ENCODE measurements at places on chromosomes 13 and 19.
A peak's percentile ranks its signal among the peaks of the same experiment; 100 is the strongest.

GRCh38 chr13:79776531-79777295, 295.8 kb downstream of the NDFIP2 start:
- DNase-seq: no peak

GRCh38 chr13:73039201-73040108, 19.4 kb upstream of the KLF5 start:
- DNase-seq: no peak

GRCh38 chr13:98467263-98467985, 109.5 kb downstream of the STK24 start:
- no peak for DNase-seq

DNA sequence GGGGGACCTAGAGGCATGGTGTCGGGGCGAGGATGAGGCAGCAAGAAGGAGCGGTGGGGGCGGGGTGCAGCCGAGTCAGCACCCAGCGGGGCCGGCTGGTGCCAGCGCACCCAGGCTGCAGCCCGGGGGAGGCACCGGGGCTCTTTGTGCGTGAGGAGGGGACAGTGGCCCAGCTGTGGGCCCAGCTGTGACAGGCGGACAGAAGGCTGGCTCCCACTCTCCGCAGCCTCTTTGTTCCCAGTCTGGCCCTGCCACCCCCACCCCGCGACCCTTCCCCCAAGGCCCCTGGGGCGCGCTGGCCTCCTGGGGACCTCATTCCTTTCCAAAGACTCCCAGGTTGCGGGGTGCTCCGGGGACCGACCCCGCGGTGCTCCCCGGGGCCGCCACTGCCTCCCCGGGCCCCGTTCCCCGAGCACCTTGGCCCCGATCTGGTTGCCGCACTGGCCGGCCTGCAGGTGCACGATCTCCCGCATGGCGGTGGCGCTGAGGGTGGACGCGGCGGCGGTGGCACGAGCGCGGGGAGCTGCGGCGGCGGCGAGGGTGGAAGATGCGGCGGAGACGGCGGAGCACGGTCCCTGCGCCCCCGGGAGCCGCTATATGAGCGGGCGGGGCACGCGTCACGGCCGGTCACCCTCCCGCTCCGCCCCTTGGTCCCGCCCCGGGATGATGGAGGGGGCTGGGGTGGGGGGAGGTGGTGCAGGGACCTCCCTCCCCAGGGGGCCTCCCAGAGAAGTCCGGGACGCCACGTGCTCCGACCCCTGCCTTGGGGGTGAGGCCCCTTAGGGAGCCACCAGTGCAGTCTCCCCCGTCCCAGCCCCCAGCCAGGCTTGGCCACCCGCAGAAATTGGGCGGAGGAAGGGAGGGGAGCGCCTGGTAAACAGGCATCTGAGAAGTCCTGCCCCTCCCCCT, at the start of gene TUBB4A:
TUBB4A (minus strand) TSS at position 570 of the 909 bp plus-strand sequence; CDS start at position 473, 97 bp downstream.
- peak; percentile 28 for DNase-seq

DNA sequence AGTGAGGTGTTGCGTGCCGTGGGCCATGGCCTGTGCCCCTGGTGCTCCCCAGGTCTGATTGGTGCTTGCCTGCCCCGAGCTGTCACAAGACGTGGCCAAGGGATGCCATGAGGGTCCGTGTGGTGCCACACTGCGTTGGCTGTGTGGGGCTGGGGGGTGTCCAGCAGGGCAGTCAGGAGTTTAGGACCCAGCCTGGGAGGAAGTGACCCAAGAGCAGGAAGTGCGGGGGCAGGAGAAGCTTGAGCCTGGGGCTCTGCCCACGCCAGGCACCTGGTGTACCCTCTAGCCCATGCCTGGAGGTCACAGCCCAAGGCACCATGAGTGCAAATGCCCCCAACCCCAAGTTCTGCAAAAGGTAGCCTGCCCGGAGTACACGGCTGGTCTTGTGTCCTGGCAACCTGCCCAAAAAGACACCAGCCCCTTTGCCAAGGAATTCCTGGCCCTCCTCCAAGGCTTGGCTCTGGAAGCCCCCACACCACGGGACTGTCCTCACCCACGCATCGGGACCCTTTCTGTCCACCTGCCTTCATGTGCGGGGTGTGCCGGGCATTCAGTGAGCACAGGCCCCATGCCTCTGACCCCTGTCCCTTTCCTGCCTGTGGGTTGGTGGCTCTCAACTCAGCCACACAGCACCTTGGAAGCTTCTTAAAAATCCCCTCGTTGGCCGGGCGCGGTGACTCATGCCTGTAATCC, 24.9 kb downstream of the MPND start:
- DNase-seq: peak; percentile 23

DNA sequence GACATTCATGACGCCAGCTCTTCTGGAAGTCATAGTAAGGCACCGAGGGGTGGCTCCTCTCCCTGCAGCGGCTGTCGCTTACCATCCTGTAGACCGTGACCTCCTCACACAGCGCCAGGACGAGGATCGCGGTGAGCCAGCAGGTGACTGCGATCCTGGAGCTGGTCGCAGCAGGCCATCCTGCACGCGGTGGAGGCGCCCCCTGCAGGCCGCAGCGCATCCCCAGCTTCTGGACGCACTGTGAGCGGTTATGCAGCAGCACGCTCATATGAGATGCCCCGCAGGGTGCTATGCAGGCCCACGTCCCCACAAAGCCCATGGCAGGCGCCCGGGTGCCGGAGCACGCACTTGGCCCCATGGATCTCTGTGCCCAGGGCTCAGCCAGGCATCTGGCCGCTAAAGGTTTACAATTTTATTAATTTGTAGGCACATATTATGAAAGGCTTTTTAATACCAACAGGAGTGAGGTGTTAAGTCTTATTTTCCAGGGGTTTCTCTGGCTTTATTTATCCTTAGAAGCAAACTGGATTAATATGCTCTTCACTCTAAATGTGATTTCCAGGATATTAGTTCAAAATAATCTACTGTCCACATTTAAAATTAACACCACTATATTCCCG, 35.6 kb upstream of the PSPC1 start:
- peak; percentile 45 for DNase-seq

DNA sequence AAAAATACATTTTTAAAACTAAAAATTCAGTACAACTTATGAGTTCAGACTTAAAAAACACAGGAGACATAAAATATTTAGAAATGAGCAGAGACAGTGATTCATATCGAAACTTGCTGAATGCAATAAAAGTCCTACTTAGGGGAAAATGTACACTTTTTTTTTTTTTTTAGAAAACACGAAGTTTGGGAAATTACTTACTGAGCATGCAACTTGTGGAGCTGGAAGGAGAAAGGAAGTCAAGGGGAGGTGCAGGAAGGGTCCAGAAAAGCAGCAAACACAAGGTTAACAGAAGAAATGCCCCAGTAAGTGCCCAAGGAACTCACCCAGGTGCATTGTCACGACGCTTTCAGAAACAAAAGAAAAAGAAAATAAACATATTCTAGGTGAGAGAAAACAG, 18.6 kb upstream of the LAIR1 start:
- DNase-seq: no peak

GRCh38 chr19:12944104-12944674, 1.5 kb upstream of the RAD23A start:
- DNase-seq: no peak

GRCh38 chr13:24694907-24695306, 14.7 kb downstream of the ATP12A start:
- no peak for DNase-seq

DNA sequence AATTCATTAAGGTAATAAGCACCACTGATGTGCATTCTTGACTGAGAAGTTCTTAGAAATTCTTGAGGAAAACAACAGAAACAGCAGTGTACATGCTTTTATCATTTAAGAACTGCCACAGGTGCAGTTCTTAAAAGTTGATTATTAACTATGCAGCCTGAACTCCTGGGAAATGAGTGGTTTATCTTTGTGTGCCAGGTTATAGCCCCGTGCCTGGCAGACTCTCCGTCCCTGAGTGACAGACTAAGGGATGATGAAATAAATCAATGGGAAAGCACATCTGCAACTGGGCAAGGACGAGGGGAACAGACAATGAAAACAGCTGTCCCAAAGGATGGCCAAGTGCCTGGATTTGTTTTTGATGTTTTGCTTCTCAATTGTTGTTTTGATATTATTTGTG, 84.4 kb upstream of the SPATA13 start:
- DNase-seq: no peak

DNA sequence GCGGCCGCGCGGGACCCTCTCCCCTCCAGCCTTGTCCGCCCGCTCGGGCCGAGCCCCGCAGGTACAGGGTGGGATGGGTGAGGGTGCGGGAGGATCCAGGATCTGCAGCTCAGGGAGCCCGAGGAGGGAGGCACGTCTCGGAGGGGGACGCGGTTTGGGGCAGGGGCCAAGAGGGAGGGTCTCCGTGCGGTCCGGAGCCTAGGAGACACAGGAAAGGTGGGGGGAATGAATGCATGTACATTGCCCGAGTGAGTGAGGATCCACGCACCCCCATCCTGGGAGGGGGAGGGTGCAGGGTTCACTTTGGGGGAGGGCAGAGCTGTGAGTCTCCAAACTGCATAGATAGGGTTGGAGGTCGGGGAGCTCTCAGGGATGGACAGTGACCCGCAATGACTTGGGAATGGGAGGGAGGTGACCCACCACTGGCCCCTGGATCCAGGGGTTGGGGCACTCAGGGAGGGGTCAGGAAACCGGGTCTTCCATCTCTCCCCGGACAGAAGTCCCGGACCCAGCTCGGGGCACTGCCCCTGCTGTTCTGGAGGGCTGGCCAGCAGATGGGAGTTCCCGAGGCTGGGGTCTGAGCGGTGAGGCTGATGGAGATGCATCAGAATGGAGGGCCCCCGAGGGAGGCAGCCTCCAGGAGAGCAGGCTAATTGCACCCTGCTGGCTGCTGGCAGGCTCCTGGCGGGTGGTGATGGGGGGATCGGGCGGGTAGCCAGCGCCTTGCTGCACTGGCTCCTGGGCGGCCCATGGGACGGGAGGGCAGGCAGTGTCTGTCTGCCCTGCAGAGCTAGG, 547 bp downstream of the KCNN1 start:
- no peak for DNase-seq

GRCh38 chr13:93296584-93296983, 70.0 kb downstream of the GPC6 start:
- DNase-seq: no peak

GRCh38 chr19:5006201-5006600, 37.3 kb downstream of the KDM4B start:
- DNase-seq: no peak

- no peak for DNase-seq
Observed at GRCh38 chr19:47135156-47135555, 4.5 kb downstream of the SAE1 start.

GRCh38 chr19:9040131-9040530, 29.9 kb upstream of the MUC16 start:
- no peak for DNase-seq

DNA sequence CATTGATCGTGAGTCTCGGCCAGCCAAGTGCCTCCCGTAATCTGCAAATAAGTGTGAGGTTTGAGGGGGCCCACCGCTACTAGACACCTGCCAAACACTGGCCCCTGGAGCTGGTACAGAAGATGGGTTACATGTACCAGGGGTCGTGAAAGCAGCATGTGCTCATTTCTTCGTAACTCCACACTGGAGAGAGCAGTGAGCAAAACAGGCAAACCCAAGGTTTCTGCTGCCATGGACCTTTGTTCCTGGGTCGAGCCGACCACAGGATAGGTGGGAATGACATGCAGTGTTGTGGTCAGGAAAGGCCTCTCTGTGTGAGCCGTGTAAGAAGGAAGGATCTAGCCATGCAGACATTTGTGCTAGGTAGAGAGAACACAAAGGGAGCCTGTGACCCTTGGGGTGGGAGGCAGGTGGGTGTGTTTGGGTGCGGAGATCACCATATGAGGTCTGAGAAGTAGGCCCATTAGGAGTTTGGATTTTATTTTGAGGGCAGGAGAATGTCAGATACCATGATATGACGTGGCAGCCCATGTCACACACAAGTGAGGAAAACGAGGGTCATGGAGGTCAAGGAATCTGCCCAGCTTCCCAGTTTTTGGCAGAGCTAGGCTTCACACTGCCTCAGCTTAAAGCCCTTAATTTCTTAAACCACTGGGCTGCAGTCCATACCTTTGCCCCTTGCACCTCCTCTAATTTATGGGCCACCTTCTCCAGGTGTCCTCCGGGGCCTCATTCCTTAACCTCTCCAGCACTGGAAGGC, 919 bp downstream of the GTF3A start:
- DNase-seq: peak; percentile 27

- DNase-seq: no peak
Observed at GRCh38 chr19:56601375-56601774, 6.3 kb downstream of the ZNF71 start.

DNA sequence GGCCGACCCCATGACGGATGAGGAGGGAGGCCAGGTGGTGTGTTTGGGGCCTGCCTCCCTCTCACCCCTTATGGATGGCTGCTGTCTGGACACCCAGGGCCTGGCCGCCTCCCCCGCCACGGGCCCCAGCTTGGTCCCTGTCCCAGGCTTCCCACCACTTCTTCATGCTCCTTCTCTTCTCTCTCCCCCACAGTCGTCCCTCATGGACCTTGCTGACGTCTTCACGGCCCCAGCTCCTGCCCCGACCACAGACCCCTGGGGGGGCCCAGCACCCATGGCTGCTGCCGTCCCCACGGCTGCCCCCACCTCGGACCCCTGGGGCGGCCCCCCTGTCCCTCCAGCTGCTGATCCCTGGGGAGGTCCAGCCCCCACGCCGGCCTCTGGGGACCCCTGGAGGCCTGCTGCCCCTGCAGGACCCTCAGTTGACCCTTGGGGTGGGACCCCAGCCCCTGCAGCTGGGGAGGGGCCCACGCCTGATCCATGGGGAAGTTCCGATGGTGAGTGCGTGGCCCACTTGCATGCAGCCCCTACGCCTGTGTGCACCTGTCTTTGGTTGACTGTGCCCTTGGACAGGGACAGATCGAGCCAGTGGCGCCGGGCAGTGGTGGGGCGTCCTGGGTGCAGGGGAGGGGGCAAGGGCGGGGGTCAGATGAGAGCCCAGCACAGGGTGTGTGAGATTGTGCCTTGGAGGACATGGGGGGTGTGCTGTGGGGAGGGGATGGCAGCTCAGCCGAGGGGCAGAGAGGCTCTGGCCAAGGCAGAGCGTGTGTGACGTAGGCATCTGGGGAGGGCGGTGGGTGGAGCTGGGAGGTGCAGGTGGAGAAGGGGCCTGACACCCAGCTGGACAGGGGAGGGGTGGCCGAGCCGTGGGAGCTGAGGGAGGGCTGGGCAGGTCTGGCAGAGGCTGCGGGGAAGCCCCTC, 16.8 kb downstream of the EPN1 start:
- DNase-seq: no peak

- DNase-seq: no peak
Observed at GRCh38 chr19:17948931-17949930, 16.4 kb downstream of the CCDC124 start.

GRCh38 chr19:11296264-11296663, 304 bp downstream of the TSPAN16 start:
- no peak for DNase-seq

- DNase-seq: peak; percentile 88
Observed at GRCh38 chr19:10864538-10864899, 6.8 kb upstream of the CARM1 start.

Data from activated CD4-positive, alpha-beta T cell treated with anti-CD3 and anti-CD28 coated beads, Interleukin-10, Interleukin-2, amounts not matched to agents 100 ng/mL and 50 ng/mL, durations not matched to agents 16 hours and 8 hours (primary cell).